Activated naive CD8-positive, alpha-beta T cell treated with anti-CD3 and anti-CD28 coated beads for 36 hours (primary cell): ENCODE measurements at places on chromosomes 13 and 19.
A peak's percentile ranks its signal among the peaks of the same experiment; 100 is the strongest.

- no peak overlapping the region for H3K27ac ChIP-seq
- H3K36me3 ChIP-seq: no peaks in the 10 kb centered on the region
- no peak for DNase-seq
- H3K4me1 ChIP-seq: no peaks in the 10 kb centered on the region
These were observed 697.0 kb downstream of the LIG4 start for GRCh38 chr13:107518292-107518691.

DNA sequence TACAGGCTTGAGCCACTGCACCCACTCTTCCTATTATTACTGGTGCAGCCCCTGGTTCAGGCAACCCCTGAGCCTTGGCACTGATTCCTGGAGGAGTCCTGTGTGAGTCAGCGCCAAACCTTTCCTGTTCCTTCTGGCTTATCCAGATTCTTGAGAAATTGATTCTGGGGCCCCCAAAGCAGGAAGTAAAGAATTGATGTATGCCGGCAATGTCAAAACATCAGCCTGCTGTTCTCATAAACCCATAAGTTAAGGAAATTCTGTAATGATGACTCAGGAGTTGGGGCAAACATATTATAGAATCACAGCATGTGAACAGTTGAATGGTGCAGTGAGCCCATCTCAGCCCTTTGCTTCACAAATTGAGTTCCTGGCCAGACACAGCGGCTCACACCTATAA lies 1.4 kb upstream of the OR7G3 start:
- no peak overlapping the region for H3K4me3 ChIP-seq
- peaks cover 6% of the 10 kb centered on the region for H3K4me1 ChIP-seq
- peaks cover 34% of the 10 kb centered on the region for H3K27me3 ChIP-seq
- no peak for DNase-seq
- H3K27ac ChIP-seq: no peak overlapping the region

DNA sequence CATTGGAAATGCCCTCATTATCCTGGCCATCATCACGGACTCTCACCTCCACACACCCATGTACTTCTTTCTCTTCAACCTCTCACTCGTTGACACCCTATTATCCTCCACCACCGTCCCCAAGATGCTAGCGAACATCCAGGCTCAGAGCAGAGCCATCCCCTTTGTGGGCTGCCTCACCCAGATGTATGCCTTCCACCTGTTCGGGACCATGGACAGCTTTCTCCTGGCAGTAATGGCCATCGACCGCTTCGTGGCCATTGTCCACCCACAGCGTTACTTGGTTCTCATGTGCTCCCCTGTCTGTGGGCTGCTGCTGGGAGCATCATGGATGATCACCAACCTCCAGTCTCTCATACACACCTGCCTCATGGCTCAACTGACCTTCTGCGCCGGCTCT lies 5.2 kb downstream of the OR1I1 start:
- H3K27ac ChIP-seq: no peak overlapping the region
- H3K4me1 ChIP-seq: peaks cover 2% of the 10 kb centered on the region
- DNase-seq: no peak
- no peak overlapping the region for H3K4me3 ChIP-seq
- H3K27me3 ChIP-seq: peaks cover 25% of the 10 kb centered on the region

DNA sequence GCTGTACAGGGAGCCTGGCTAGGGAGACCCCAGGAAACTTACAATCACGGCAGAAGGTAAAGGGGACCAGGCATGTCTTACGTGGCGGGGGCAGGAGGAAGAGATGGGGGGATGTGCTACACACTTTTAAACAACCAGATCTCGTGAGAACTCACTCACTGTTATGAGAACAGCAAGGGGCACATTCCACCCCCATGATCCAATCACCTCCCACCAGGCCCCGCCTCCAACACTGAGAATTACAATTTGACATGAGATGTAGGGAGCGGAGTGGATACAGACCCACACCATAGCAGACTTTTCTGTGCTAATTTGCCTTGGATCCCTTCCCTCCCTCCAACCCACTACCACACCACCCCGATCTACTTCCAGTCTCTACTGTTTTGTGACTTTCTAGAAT lies 106.7 kb upstream of the PEG3 start:
- no peaks in the 10 kb centered on the region for H3K4me1 ChIP-seq
- no peak overlapping the region for H3K4me3 ChIP-seq
- H3K36me3 ChIP-seq: peaks cover 3% of the 10 kb centered on the region
- peaks cover 13% of the 10 kb centered on the region for H3K27me3 ChIP-seq

GRCh38 chr19:14427461-14427860 lies 5.6 kb upstream of the PKN1 start:
- H3K4me3 ChIP-seq: no peak overlapping the region
- H3K27me3 ChIP-seq: no peaks in the 10 kb centered on the region
- H3K27ac ChIP-seq: no peak overlapping the region
- peaks cover 5% of the 10 kb centered on the region for H3K4me1 ChIP-seq
- DNase-seq: no peak

DNA sequence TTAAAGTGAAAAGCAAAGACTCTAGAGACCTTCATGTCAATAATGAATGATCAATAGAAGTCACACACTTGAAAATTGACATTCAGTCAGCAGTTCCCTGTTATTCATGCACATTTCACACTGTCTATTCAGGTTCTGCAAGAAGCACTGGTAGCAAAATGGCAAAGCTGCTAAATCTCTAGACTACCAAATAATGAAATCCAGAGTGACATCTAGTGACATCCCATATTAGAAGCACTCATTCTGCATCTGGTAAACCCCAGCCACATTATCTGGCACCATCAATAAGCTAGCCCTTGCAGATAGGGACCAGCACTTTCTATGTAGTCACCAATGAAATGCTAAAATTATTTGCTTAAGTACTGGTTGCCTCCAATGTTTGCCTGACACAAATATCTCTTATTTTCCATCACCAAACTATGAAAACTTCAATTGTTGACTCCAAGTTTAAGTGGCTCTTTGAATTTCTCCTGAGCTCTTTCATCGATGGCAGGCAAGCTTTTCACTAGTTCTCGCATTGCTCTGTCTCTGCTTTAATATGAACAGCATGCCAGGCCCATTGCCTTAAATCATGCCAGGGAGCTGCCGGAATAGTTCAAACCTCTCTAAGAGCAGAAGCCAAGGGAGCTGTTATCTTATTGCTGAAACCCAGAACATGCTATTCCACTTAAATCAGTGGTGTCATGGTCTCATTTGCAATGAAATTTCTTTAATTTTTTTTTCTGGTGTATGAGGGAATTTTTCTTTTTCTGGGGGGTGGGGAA lies 409.9 kb downstream of the MZT1 start:
- DNase-seq: no peak
- no peaks in the 10 kb centered on the region for H3K27me3 ChIP-seq
- no peak overlapping the region for H3K4me3 ChIP-seq
- no peaks in the 10 kb centered on the region for H3K36me3 ChIP-seq
- H3K4me1 ChIP-seq: no peaks in the 10 kb centered on the region

DNA sequence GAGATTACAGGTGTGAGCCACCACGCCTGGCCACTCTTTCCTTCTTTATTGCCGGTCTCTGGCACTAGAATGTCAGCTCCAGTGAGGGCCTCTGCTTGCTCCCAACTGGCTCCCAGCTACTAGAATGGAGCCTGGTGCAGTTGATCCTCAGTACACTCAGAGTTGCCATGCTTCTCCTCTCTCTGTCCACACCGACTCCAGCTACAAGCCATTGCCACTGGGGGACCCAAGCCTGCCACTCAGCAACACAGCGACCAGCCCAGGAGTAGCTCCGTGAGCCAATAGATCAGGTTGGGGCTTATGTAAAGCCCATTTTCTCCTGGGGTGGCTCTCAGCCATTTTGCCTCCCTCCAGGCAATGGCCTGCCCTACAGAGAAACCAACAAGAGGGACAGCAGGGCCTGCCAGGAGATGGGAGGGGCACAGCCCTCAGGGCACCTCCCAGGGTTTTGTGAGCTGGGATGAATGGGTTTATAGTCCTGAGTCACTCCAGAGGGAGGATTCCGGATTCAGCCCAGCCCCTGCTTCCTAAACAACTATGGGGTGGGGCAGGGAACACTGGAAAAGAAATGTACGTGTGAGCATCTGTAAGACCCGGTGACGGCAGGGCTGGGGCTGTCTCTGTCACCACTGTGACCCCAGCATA lies 36.5 kb downstream of the OPA3 start:
- DNase-seq: no peak
- no peaks in the 10 kb centered on the region for H3K27me3 ChIP-seq
- no peak overlapping the region for H3K4me3 ChIP-seq
- no peak overlapping the region for H3K27ac ChIP-seq
- H3K4me1 ChIP-seq: peaks cover 5% of the 10 kb centered on the region

GRCh38 chr19:850221-850978 lies 1.7 kb upstream of the ELANE start:
- no peaks in the 10 kb centered on the region for H3K36me3 ChIP-seq
- no peak overlapping the region for H3K27ac ChIP-seq
- no peak overlapping the region for H3K4me3 ChIP-seq
- DNase-seq: no peak
- H3K27me3 ChIP-seq: peaks cover 62% of the 10 kb centered on the region
- no peaks in the 10 kb centered on the region for H3K4me1 ChIP-seq

- H3K27me3 ChIP-seq: peaks cover 6% of the 10 kb centered on the region
These were observed 763 bp downstream of the POLD1 start for GRCh38 chr19:50384685-50385535.

DNA sequence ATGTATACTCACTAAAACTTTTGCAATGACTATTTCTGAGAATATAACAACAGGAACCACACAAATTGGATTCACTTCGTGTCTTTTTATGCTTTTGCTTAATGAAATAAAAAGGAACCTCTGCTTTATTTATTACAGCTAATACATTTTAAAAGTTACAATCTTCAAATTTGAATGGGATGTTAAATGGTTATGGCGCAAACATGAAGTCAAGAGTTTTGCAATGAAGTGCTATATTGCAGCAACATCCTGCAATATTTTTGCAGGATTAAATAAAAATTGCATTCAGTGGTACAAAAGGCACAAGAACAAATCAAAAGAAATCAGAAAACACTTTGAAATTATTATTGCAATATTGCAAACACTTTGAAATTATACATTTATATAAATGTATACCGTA lies 1519.0 kb upstream of the MIR17HG start:
- H3K4me1 ChIP-seq: no peaks in the 10 kb centered on the region
- H3K27me3 ChIP-seq: no peaks in the 10 kb centered on the region
- H3K27ac ChIP-seq: no peak overlapping the region
- no peaks in the 10 kb centered on the region for H3K36me3 ChIP-seq

- no peaks in the 10 kb centered on the region for H3K27me3 ChIP-seq
- no peak for DNase-seq
- H3K27ac ChIP-seq: no peak overlapping the region
- H3K4me3 ChIP-seq: no peak overlapping the region
- peaks cover 22% of the 10 kb centered on the region for H3K36me3 ChIP-seq
These were observed 2.9 kb upstream of the CHAMP1 start for GRCh38 chr13:114311387-114311786.

DNA sequence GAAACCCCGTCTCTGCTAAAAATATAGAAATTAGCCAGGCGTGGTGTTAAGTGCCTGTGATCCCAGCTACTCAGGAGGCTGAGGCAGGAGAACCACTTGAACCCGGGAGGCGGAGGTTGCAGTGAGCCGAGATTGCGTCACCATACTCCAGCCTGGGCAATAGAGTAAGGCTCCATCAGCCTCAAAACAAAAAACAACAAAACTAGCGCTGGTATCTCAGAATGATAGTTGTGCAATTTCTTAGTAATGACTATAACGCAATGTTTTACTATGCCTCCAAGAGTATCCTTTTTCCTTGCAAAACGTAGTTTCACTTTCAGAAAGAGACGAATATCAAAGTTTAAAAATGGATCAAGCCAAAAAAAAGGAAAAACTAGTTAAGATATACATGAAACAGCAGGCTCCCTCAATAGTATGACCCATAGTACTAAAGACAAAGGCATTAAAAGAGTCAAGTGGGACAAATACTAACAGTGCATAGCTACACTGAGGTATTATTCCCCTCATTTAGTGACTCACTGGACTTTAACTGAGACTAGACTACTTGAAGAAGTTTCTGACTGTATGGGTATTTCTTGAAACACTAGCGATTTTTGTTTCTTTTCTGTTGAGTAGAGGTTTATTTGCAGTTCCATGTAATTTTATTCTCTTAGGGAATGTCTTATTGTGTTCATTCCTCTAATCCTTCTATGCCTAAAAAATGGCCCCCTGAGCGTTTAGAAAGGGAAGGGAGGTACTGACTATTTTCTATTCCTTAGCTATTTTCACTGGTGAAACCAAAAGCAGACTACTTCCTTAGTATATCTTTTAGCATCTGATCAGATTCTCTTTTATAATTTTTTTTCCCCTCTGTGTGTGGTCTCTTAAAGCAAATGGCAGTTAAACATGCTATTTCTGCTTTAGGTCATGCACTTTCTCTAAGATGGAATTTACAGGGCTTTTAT lies 10.4 kb upstream of the ITM2B start:
- peak overlapping the region; percentile 80 for H3K4me3 ChIP-seq
- H3K36me3 ChIP-seq: peaks cover 5% of the 10 kb centered on the region
- H3K4me1 ChIP-seq: peaks cover 56% of the 10 kb centered on the region
- no peaks in the 10 kb centered on the region for H3K27me3 ChIP-seq
- DNase-seq: no peak
- H3K27ac ChIP-seq: peak overlapping the region; percentile 82

- H3K4me3 ChIP-seq: peak overlapping the region; percentile 89
- H3K27ac ChIP-seq: peak overlapping the region; percentile 93
- no peaks in the 10 kb centered on the region for H3K27me3 ChIP-seq
- peak; percentile 57 for DNase-seq
- peaks cover 43% of the 10 kb centered on the region for H3K4me1 ChIP-seq
These were observed 1.1 kb downstream of the FOXO1 start for GRCh38 chr13:40665126-40666044.

DNA sequence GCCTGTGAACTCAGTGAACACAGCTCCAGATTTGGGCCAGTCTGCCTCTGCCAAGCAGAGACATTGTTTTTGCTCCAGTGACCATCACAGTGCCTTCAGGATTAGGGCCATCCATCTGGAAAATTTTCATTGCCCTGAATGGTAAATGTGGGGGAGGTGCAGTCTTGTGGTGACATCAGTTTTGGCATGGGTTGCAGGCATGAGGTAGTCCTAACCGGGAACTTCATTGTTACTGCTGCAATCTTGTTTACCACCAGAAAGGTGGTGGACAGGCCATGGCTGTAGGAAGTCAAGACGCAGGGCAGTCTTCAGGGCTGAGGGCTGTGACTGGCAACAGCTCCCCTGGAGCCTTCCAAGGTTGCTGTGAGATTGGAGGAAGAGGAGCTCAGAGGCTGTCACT lies 55.2 kb downstream of the SPATA13 start:
- H3K4me3 ChIP-seq: no peak overlapping the region
- peaks cover 6% of the 10 kb centered on the region for H3K36me3 ChIP-seq
- H3K4me1 ChIP-seq: peaks cover 35% of the 10 kb centered on the region
- no peak for DNase-seq
- H3K27me3 ChIP-seq: no peaks in the 10 kb centered on the region

GRCh38 chr13:44147648-44148047 lies 226.0 kb upstream of the SERP2 start:
- H3K27ac ChIP-seq: no peak overlapping the region
- H3K4me1 ChIP-seq: peaks cover 6% of the 10 kb centered on the region
- H3K27me3 ChIP-seq: no peaks in the 10 kb centered on the region
- no peaks in the 10 kb centered on the region for H3K36me3 ChIP-seq
- no peak overlapping the region for H3K4me3 ChIP-seq

- no peak for DNase-seq
These were observed 385.8 kb downstream of the ITGBL1 start for GRCh38 chr13:101838323-101838722.

- H3K36me3 ChIP-seq: no peaks in the 10 kb centered on the region
- no peaks in the 10 kb centered on the region for H3K4me1 ChIP-seq
- DNase-seq: no peak
- H3K27me3 ChIP-seq: peaks cover 7% of the 10 kb centered on the region
These were observed 37.5 kb downstream of the ADPRHL1 start for GRCh38 chr13:113415825-113416224.
